ENCODE measurements at places on chromosomes 3 and 15. TPM values are rescaled to one million over a fixed set of nuclear protein-coding genes. Genes with fewer than 3 reads are reported as not detected.

DNA sequence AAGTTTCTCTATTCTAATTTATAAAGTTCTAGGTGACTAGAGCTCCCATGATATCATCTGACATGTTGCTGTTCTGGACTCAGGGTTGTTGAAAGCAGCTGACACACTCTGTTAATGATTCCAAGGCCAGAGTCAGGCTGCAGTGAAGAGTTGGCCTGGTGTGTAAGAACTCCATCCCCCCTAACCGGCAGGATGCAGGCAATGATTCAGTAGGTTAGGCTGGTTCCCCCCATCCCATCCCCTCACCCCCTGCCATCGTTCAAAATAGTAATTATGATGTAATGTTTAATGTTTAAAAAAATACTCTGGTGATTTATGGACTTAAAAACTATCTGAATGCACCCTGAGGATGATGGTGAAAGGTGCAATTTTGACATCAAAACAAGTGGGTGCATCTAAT is 4.6 kb upstream of the TRIM71 start:
- no peak for DNase-seq

ABHD17C gene
- total RNA-seq = 16.3 TPM

GRCh38 chr15:78302579-78303312 is 3.3 kb upstream of the SKIC8 start:
- DNase-seq = no peak

EFHB gene
- 0.46 TPM for total RNA-seq

CIAO2A gene
- total RNA-seq = 89.8 TPM

USP50 gene
- not detected for total RNA-seq

DNA sequence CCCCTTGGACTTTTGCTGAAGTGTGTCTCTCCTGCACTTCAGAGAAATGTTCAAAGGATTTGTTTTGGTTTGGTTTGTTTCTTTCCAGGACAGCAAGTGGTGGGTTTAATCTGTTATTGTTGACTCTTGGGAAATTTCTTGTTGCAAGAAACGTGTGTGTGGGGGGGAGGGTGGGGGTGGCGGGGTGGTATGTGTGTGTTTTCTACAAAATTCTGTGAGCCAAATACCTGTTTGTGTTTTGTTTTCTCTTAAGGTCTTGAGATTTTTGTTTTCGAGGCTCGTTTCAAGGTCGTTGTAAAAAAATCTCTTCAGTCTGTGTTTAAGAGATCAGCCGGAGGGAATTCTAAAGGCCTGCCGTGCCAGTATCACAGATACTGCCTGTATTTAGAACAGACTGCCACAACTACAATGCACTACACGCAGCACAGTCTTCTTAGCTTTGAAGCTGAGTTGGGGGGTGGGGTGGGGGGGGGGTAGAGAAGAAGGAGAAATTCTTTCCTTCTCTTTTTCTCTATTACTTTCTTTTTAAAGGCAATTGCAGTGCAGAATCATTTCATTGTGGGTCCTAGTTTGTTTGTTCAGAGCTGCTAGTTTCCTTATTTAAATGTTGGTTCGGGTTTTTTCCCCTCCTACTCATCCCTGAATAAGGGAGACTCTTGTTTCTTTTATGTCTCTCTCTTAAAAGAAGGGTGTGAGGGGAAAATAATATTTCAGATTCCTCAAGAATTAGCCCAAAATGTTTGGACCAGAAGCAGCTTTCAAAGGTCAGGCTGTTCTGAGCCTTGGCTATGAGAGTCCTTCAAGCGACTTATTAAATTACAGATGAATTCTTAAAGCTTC is 1.4 kb upstream of the BCL6 start:
- DNase-seq = no peak

GRCh38 chr3:192188218-192188835 is 539.0 kb downstream of the FGF12 start:
- DNase-seq = peak; percentile 20

GOLGA8R gene
- 0.80 TPM for total RNA-seq

EEF1AKMT4 gene
- total RNA-seq = 10.7 TPM

DNA sequence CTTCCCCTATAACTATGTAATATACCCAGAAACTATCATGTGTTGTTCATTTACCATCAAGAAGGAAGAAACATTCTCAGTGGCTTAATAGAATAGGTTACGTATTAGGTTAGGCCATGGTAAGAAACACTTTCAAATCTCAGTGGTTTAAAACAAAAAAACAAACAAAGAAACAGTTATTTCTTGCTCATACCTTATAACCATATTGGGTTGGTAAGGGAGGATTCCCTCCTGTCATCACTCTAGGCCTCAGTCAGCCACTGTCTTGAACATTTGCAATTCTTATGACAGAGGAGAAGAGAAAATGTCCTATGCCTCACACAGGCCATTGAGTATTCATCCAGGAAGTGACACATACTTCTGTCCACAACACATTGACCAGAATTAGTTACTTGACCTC is 727.7 kb upstream of the NECTIN3 start:
- DNase-seq = no peak

DNA sequence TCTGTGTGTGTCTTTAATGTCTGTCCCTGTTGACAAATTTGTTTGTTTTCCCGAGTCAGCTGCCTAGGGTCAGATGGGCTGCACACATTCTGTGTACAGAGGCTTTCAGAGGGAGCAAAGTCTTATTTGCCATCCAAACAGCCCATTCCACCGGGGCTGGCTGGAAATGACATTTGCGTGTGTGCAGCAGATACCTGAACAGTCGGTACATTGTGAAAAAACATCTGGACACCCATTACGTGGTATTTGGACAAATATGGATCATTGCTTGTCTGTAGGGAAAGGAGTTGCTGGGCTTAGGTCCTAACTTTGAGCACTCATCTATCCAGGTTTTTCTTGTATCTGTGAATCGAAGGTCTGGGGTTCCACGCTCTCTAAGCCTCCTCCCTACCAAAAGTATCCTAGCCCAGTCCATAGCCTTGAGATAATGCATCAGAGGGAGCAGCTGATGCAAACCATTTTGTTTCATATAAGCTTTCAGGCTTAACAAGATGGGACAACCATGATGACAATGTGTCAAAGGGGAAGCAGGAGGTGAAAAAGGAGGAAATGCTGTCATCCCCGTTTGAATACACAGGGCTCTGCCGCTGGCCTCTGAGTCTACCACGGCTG is 22.2 kb upstream of the CMTM8 start:
- no peak for DNase-seq

DNA sequence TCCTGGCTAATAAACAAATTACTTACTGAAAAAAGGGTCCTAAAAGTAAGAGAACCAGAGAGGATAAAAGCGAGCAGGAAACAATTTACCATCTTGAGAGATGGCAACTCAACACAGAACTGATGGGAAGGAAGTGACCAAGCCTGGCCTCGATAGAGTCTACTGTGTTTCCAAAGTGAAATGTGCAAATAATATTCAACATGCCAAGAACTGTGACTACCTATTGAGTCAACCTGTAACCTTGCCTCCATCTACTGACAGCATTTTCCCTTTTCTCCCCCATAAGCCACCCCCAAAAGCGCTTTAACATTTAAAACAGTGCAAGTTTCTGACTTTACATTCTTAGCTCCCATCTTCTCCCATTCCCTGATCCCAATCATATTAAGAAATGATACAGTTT is 75.4 kb upstream of the PSMD6 start:
- no peak for DNase-seq

GRCh38 chr3:117016378-117016777 is 306.8 kb downstream of the TUSC7 start:
- no peak for DNase-seq

UROC1 gene
- total RNA-seq = not detected

DNA sequence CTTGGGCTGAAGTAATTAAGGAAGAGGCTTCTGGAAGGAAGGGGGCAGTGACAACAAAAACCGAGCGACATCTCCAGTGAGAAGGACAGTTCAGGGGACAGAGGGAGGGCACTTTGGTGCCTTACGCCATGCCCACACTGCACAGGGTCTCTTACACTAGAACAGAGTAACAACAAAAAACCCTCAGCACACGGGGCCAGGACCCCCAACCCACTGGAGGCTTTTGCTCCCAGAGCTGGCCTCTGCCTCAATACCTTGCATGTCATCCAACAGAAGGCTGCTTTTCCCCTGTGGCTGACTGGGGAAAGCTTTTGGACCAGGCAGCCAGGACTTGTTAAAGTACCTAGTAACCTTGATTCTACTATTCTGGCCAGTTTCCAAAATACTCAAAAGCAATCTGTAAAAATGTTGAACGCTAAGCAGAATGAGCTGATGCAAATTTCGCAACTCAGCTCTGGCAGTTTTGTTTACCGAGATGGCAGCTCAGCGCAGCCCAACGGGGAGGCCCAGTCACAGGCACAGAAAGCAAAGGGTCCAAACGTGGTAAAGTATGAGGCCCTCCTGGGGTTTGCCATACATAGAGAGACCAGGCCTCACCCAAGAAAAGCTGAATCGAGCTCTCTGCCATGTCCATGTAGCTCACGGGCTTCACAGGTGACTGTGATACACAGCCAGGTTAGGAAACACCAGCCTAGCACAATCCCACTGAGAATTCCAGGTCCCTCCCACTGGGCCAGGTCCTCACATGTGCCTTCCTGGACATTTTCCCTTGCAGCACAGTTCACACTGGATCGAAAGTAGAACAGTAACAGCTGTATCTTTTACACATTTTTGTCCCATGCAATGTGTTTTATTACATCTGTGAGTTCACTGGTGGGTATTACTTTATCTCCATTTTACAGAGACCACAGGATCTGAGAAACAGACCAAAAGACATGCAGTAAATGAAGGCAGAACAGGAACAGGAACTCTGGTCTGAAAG is 6.0 kb downstream of the CHCHD4 start:
- no peak for DNase-seq

SNRPN gene
- 75.1 TPM for total RNA-seq

- DNase-seq = no peak
Observed at GRCh38 chr3:111739311-111739911, 119.7 kb upstream of the PHLDB2 start.

GRCh38 chr3:172107403-172107802 is 68.0 kb downstream of the FNDC3B start:
- DNase-seq = no peak

- peak; percentile 83 for DNase-seq
Observed at GRCh38 chr15:98727115-98728040, 79.0 kb downstream of the IGF1R start.

ATP13A5 gene
- not detected for total RNA-seq

- no peak for DNase-seq
Observed at GRCh38 chr15:47475336-47475735, 242.0 kb upstream of the SEMA6D start.

- no peak for DNase-seq
Observed at GRCh38 chr15:36707884-36708435, 128.5 kb downstream of the CDIN1 start.

Data from Panc1 (cell line).